PC-3 (cell line): ENCODE measurements at places on chromosomes 1 and 21.

DNA sequence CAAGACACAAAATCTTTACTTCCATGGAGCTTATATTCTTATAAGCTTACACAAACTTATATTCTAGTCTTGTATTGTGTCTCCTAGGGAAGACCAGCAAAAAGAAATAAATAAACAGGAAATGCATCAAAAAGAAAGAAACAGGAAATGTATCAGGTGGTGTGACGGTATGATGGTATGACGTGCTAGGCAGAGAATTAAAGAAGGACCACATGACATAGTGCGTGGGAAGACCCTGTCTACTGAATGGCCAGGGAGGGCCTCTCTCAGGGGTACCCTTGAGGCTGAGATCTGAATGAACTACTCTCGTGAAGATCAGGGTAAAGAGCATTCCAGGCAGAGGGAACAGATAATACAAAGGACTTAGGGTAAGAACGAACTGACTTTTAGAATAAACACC, 15.6 kb upstream of the WDR26 start:
- no peak for DNase-seq

GRCh38 chr1:51569284-51570062, 47.4 kb upstream of the OSBPL9 start:
- DNase-seq, result peak; percentile 98

- no peak for DNase-seq
Observed at GRCh38 chr1:107963601-107964335, 1.2 kb downstream of the VAV3 start.

- no peak for DNase-seq
Observed at GRCh38 chr1:203028784-203029553, 2.7 kb downstream of the PPFIA4 start.

DNA sequence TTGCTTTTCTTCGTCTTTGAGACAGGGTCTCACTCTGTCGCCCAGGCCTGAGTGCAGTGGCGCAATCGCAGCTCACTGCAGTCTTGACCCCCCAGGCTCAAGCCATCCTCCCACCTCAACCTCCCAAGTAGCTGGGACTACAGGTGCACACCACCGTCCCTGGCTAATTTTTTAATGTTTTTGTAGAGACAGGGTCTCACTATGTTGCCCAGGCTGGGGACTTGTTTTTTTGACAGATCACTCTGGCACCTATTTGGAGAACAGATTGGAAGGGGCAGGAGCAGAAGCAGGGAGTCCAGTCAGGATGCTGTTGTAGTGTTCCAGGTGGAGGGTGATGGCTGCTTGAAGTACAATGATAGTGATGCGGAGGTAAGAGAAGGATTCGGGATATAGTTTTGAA, 12.7 kb upstream of the KDM4A start:
- no peak for DNase-seq

GRCh38 chr21:35984654-35985361, 75.5 kb downstream of the SETD4 start:
- peak; percentile 54 for DNase-seq

GRCh38 chr1:77228836-77229235, 9.6 kb upstream of the PIGK start:
- DNase-seq, result no peak

- no peak for DNase-seq
Observed at GRCh38 chr1:207917080-207917479, 6.2 kb upstream of the CD34 start.

DNA sequence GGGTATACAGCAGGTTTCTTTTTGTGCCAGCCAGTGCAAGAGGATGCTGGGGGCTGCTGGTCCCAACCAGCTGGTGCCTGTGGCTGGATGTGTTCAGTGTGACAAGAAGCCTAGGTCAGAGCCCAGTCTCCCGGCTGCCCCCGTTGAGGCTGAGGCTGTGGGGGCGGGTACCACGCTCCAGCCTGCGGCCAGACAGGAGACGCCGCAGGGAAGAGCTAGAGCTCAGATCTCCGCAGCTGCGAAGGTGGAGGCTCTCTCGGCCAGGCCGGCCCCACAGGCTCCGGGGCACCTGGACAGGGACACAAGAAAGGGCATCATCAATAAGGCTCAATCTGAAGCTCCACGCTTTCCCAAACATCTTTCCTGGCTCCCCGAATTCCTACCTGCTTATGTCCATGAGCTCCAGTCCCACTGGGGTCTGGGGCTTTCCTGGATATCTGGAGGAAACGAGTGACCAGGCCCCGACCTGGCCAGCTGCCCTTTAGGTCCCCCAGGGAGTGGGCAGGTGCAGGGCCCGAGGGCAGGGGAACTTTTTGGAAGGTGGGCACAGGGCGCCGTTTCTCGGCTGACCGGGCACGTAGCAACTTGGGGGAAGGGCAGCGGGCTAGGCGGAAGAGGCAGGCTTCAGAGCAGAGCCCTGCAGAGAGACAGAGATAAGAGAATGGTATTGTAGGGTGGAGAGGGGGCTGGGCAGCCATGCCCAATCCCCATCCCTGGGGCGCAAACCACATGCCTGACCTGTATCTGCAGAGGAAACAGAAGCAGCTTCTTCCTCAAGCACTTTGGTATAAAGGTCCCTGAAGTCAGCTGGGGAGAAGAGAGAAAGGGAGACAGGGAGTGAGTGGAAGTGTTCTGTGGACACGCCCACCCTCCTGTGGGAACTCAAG, 7.4 kb downstream of the ENTREP3 start:
- no peak for DNase-seq

DNA sequence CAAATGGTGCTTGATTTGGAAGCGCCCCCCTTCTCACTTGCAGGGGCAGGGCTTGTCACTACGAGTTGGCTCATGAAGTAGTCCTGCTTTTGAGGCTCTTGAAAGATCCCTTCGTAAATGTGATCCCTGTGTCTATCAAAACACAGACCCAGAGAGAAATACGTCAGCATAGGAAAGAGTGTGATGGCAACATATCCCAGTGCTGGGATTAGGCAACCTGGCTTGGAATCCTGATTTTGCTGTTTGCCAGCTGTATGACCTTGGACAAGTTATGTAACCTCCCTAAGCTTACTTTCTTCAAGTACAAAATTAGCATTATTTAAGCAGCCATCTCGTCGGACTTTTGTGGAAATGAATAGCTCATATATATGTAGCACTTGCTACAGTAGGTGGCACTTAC, 228.4 kb downstream of the ATG4C start:
- DNase-seq, result no peak

DNA sequence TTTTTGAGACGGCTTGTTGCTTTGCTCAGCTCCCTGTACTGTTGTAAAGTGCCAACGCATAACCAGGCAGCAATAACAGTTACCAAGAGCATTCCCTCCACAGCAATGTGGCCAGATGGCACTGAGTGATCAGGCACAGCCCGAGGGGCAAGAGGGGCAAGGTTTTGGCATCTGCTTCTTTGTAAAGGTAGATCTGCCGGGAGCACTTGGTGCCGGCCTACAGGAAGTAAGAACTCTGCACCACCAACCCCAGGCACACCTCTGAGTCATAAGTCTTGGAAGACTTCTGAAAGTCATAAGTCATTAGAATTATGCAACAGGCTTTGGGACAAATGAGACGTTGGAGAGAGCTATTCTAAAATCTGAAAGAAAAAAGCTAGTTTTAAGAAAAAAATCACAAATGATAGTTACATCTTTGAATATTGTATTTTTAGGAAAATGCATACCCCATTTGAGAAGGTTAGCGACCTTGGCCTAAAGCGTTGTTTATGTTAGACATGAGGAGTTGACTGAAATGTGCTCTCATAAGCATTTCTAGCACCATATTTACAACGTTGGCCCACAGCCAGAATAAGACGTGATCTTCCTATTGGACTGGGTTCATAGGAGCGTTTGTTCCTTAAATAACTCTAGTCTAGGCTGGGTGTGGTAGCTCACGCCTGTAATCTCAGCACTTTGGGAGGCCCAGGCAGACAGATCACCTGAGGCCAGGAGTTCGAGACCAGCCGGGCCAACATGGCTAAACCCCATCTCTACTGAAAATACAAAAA, 37.7 kb upstream of the MAP10 start:
- peak; percentile 94 for DNase-seq

DNA sequence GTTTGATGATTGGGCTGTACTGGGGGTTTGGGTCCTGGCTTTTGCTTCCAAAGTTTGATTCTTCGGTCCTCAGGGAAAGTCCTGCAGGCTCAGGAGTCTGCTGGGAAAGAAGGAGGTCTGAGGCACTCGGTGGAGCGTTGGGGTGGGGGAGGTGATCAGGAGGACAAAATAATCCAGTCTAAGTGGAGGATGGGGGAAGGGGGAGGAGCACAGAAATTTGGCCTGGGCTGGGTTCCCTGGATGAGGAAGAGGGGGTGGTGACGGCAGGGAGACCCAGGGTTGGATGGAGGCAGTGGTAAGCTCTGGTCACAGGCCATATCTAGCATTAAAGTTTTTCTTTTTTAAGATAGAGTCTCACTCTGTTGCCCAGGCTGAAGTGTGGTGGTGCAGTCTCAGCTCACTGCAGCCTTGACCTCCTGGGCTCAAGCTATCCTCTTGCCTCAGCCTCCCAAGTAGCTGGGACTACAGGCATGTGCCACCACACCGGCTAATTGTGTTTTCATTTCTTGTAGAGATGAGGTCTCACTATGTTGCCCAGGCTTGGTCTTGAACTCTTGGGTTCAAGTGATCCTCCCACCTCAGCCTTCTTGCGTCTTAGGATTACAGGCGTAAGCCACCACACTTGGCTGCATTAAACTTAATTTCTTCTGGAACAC, 6.8 kb downstream of the SH2D2A start:
- DNase-seq, result no peak

DNA sequence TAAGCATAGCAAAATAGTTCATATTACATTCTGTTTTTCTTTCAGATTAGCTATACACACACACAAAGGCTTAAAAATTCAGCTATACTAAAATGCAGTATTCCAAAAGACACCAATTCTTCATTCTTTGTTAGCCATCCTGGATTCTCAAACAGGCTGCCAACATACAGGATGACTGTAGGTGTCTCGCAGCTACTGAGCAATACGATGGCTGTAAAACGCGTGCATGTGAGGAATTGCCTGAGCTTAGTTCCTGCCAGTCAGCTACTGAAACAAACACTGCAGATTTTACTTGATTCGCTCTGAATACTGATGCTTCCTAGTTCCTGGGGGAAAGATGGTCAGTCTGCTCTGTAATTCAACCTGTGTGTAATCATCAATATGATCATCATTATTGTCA, 24.7 kb upstream of the HMGN1 start:
- DNase-seq, result peak; percentile 73

DNA sequence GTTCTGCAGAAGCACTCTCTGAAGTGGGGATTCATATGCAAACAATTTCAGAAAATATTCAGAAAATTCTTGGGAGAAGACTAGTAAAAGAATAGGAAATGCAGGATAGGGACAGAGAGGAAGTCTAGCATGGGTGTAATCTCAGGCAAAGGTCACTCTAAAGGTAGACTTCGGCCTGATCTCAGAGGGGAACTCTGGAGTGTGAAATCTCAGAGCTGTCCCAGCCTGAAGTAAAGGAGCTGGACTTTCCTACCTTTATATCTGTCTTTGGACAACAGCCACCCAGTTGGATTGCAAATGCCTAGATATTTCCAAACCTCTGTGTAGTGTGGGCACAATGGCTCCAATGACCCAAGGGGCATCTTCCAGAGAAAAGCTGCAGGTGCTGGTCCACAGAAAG, 379.8 kb downstream of the GPATCH2 start:
- DNase-seq, result no peak

- no peak for DNase-seq
Observed at GRCh38 chr1:153734396-153735089, 6.7 kb downstream of the INTS3 start.

DNA sequence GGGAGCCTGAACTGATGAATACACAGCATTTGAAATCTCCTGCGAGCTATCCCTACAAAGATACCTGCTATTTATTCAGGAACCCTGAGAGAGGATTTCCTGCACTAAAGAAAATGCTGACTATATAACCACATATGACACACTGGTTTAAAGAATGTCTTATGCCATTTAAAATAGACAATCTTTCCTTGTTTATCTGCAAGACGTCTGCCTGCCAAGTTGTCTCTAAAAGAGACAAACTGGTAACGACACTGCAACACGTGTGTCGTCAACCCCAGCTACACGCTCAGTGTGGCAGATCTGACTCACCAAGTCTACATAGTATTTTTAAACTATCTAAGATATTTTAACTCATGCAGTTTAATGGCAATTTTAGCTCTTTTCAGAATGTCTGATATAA, 42.7 kb downstream of the APP start:
- peak; percentile 46 for DNase-seq

DNA sequence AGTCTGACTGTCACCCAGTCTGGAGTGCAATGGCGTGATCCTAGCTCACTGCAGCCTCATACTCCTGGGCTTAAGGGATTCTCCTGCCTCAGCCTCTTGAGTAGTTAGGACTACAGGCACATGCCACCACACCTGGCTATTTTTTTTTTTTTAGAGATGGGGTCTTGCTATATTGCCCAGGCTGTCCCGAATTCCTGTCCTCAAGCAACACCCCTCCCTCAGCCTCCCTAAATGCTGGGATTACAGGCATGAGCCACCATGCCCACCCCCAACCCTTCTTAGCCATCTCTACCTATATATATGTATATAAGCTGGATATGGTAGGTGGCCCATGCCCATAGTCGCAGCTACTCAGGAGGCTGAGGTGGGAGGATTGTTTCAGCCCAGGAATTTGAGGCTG, 13.4 kb upstream of the SLC25A44 start:
- DNase-seq, result no peak

- no peak for DNase-seq
Observed at GRCh38 chr1:15201221-15201620, 45.8 kb upstream of the FHAD1 start.

DNA sequence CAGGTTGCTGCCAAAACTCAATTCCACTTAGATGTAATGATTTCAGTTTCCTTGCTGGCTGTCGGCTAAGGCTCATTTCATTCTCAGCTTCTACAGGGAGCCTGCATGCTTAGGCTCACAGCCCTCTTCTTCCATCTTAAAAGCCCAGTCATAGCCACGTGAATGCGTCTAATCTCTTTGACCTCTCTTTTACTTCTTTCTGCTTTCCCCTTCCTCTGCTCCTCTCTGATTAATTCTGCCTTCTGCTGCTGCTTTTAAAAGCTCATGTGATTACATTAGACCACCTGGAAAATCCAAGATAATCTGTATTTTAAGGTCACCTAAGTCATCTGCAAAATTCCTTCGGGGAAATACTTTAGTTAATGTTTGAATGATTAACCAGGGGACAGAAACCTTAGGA, 812.8 kb upstream of the BRINP3 start:
- no peak for DNase-seq

DNA sequence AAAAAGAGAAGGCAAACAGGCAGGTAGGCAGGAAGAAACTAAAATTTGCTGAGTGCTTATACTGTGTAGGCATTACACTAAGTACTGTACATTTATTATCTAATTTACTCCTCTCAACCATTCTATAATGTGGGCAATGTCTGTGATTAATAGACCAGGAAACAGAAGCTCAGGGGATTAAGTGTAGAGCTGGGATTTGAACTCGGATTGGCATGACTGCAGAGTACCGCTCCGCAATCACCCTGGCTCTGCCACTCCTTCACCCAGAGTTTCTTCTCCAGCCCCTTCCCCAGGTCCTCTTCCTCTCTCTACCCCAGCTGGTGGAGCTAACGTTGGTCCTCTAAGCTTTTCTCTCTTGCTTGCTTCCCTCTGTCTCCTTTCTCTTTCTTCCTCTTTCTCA, 11.5 kb upstream of the S100A2 start:
- no peak for DNase-seq

- DNase-seq, result no peak
Observed at GRCh38 chr1:41629141-41629540, 144.7 kb upstream of the EDN2 start.
